Activated gamma-delta T cell (primary cell): ENCODE measurements at places on chromosomes 5 and 9.

- DNase-seq, result no peak
These were observed 16.9 kb downstream of the TMEM174 start for GRCh38 chr5:73189871-73190376.

DNA sequence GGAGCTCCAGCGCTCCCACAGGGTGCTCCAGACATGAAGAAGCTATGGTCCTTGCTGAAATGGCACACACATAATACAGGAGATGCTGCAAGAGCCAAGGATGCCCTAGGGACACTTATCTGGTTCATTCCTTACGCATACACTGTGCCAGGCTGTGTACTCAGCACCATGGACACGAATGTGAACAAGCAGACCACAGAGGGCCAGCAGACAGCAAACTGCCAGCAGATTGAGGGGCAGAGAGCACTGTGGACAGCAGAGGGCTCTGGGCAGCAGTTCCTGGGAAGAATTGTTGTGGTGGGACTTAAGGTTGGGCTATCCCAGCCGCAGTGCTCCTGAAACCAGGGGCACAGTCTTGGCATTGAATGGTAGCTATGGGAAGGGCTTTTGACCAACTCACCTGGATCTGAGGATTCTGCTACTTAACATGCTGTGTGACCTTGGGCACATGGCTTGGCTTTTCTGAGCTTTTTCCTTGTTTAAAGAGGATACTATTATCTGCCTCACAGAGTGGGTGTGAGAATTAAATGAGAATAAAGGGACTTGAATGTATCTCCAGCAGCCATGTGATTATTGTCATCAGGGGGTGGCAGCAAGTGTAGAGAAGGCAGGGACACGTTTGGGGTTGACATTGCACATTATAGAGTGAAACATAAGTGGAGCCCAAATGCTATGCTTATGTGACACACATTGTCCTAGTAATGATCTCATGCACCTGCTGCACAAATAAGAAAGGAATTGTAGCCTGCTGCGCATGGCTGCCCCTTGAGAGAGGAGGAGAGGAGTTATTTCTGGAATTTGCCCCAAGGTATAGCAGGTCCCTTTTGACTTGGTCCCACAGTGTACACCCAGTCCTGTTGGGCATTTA lies 30.1 kb downstream of the PPARGC1B start:
- DNase-seq, result no peak

GRCh38 chr5:171483551-171484135 lies 64.2 kb downstream of the FGF18 start:
- no peak for DNase-seq

GRCh38 chr5:148176480-148176879 lies 8.1 kb downstream of the SPINK14 start:
- DNase-seq, result no peak

DNA sequence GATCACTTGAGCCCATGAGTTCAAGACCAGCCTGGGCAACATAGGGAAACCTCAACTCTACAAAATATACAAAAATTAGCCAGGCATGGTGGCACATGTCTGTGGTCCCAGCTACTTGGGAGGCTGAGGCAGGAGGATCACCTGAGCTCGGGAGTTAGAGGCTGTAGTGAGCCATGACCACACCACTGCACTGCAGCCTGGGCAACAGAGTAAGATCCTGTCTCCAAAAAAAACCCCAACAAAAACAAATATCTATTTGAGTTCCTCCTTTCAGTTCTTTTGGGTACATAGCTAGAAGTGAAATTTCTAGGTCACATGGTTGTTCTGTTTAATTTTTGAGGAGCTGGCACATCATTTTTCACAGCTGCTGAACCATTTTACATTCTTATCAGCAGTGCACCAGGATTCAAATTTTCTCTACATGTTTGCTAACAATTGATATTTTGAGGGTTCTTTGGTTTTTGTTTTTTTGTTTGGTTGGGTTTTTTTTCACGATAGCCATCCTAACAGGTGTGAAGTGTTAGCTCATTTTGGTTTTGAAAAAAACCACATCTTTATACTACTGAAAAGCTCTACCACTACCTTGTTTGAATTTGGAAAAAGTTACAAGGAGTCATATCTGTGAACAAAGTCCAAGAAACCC lies 176.9 kb upstream of the SLC12A2 start:
- no peak for DNase-seq

DNA sequence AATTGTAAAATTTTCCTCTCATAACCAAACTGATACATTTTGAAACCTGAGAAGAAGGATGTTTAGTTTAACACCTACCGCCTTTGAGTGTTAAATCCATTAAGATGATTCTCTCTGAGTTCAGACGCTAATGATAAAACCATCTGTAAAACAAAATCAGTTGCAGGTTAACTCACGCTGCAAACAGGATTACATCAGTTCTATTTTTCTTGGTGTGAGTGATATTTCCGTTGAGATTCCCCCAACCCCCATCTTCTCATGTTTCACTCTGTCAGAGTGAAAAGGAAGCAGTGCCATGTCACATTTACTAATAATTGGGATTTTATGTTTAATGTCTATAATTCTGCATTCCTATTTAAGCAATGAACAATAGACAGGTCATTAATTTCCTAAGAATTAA lies 146.5 kb downstream of the FANCC start:
- no peak for DNase-seq

DNA sequence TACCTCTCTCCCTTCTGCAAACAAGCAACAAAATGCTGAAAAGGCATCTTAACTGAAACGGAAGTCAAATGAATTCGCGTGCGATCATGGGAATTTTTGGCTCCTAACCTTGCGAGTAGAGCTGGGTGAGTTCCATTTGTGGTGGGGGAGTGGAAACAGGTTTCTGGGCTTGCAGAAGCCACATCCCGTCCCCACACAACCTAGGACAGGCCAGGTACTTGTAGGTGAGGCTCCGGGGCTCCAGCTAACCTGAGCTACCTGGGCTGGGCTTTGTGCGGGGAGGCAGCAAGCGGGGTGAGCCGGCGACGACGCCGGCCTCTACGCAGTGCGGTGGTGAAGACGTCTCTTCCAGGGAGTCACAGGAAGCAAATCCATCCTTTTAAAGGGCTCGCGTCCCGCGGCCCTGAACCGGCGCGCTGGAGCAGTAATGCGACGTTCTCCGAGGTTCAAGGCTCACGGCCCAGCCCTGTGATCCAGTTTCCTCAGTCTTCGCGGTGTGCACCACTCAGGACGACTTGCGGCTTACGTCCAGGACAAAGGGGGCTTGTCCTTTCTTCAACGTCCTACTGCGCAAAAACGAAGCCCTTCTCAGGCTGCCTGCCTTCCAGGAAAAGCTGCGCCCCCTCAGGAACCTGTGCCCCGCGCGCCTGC lies 567 bp upstream of the SPIN1 start:
- peak; percentile 21 for DNase-seq

- DNase-seq, result no peak
These were observed 3.9 kb downstream of the TEX53 start for GRCh38 chr9:114653556-114654159.

DNA sequence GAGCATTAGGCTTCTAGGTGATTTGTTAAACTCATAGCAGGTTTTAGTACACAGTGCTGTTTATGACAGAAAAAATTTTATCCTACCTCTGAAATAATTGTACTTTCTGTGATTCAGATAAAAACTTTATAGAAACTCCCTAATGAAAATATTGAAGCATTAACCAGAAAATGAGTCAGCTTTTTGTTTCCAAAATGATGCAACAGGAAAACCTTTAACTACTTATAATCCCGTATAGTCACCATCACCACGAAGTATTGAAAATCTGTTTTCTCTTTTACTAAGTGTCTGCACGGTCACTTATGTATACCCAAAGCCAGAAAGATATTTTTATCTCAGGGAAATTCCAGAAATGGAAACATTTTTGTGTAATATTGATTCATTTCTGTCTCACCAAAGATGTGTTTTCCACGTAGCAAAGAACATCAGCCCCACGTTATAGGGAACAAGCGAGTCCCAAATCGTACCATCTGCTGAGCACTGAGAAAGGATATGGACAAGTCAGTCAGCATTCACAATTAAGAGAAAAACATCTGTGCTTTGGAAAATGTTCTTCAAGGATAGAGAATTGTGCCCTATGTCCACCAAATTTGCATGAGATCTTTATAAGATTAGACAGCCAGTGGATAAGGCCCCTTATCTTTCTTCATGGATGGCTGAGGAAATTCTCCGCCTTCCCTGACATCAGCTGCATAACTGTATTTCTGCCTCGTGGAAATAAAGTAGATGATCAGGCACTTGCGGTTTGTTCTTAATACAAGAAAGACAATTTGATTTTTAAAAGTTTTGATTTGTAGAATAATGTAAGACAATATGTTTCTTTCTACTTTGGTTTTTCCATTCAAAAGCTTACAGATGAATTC lies 41.9 kb downstream of the TNFAIP8 start:
- DNase-seq, result no peak

DNA sequence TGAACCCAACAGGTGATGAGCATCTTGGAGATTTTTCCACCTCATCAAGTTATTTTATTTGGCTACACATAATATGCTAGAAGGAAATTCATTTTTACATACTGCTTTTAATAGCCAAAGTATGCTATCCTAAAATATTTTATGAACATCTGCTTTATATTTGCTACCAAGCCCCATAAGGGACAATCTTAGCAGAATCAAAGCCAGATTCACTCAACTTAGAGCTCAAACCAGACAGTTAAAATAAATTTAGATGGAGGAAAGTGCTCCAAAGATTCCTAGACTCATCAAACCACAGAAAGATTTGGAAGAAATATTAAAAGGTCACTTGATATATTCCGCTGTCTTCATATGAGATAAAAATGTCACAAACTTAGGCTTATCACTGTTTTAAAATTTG lies 637.1 kb upstream of the CCNG1 start:
- DNase-seq, result no peak

- no peak for DNase-seq
These were observed 8.5 kb upstream of the ANGPTL2 start for GRCh38 chr9:127130661-127131538.

DNA sequence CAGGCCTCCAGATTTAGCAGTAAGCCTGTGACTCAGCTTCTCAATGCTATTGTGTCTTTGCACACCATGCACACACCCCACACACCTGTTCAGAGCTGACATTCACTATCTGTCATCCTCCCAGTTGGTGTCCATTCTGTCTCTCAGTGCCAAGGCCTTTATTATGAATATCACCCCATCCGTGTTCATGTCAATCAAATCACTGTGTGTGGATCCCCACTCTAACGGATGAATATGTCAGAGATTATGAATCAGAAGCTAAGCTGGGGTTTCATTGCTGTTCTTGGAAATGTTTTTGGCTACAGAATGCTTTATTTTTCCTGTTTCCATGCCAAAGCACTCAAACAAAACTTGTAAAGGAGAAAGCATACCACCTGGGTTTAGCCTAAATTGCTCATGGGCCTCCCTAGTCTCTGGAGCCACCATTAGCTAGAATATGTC lies 9.4 kb upstream of the MAMDC2 start:
- no peak for DNase-seq

GRCh38 chr9:127187231-127187956 lies 65.0 kb upstream of the ANGPTL2 start:
- DNase-seq, result no peak

DNA sequence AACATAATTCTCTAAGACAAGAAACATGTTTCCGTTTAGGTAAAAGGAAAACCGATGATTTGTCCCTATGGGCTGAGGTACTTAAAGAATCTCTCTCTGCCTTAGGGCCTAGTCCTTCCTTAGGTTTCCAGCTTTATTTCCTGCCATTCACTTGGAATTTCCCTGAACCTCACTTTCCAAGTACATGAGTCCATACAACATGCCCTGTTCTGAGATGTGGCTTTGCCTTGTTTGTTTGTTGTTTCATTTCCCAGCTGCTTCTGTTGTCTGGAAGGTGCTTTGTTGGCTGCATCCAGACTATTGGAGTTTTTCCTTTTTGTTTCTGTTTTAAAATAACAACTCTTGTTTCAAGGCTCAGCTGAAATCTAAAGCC lies 95.2 kb downstream of the ALDH1A1 start:
- DNase-seq, result no peak

DNA sequence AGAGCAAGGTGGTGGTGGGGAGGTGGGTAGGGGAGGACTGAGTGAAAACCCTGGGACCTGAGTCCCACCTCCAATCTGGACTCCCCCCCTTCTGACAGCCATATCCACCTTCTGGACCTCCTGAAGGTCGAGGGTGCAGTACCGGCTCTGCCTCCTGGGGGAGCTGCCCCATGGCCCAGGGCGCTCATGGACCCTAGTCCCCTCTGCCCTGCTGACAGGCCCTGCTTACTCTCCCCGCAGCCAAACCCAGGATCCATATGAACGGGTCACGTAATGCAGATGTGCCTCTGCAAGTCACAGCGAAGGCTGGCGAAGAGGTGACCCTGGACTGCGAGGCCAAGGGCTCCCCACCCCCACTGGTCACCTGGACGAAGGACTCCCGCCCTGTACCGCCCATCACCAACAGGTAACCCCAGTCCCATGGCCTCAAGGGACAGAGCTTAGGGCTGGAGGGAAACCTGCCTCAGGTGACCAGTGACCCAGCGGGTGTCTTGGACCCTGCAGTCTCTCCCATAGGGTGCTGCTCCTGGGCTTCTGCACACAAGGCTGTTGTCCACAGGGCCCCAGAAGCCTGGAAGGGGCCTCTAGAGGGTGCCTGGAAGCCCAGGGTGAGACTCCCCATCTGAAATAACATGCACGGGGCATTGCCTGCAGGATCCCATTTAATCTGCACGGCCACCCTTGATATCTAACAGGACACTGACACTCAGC lies 61.7 kb downstream of the HMCN2 start:
- no peak for DNase-seq

GRCh38 chr5:59716966-59717500 lies 176.5 kb downstream of the PDE4D start:
- no peak for DNase-seq

DNA sequence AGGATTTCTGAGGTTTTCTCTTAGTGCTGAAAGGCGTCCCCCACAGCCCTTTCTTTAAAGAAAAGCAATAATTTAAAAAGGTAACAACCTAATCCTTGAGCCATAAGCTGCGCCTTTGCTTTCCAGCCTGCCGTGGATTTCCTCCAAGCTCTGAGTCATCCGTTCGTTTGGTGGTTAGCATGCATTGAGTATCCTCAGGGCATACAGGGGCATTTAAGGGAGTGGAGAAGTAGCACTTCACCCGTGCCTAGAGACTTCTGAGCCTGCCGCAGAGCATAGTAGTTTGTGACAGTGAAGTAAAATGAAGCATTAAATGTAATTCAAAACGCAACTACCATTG lies 892 bp upstream of the TNC start:
- DNase-seq, result no peak

- DNase-seq, result no peak
These were observed 509.7 kb upstream of the CLINT1 start for GRCh38 chr5:158368686-158369085.
